ENCODE measurements at places on chromosomes 12 and 14.

DNA sequence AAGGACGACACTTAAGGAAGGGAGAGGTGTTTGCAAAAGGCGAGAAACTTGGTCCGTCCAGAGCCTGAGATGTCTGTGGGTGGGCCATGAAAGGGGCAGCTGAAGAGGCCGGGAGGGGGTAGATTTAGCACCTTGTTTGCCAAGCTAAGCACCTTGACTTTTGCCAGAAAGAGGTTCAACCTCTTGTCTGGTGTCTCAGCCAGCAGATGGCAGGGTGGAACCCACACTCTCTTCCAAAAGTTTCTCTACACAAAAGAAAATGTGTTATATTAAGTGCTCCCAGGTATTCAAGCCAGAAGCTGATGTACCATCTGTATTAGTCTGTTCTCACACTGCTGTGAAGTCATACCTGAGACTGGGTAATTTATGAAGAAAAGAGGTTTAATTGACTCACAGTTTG lies 69.9 kb downstream of the SUDS3 start:
- no peak for DNase-seq

GRCh38 chr12:76863837-76864236 lies 15.0 kb downstream of the CSRP2 start:
- no peak for DNase-seq

GRCh38 chr12:112169161-112169872 lies 44.0 kb downstream of the TRAFD1 start:
- no peak for DNase-seq

GRCh38 chr12:71521125-71521524 lies 81.5 kb downstream of the LGR5 start:
- DNase-seq: no peak

GRCh38 chr12:112833939-112834338 lies 42.4 kb downstream of the RPH3A start:
- DNase-seq: no peak

GRCh38 chr12:31813305-31813704 lies 84.5 kb upstream of the AMN1 start:
- no peak for DNase-seq

DNA sequence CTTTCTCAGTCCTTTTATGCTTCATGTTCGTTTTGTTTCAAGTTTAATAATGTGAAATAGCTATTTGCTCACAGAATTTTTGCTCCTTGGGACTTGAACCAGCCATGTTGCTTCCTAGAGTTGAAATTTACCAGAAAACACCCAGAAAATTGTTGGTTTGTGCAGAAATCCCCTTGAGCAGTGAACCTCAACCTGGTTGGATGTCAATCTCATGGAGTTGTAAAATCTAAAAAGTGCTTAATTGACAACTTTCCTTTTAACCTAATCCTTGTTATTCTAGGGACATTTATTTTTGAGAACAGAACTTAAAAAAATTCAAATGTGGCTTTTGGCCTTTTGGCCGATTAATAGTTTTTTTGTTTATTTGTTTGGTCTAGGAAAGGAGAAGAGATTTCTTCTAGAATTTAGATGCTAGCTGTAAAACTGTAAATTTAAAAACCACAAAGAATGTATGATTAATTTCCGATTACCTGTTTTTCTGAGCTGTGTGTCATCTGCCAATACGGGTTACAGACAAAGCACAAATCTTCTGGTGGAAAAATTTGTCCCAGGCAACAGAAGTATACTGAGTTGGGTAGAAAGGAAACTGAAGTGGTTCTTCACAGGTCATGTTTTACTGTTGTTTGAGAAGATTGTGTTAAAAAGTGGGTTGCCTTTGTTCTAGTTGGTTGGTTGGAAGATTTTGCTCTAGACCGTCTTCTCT lies 154.4 kb downstream of the FUT8 start:
- no peak for DNase-seq

DNA sequence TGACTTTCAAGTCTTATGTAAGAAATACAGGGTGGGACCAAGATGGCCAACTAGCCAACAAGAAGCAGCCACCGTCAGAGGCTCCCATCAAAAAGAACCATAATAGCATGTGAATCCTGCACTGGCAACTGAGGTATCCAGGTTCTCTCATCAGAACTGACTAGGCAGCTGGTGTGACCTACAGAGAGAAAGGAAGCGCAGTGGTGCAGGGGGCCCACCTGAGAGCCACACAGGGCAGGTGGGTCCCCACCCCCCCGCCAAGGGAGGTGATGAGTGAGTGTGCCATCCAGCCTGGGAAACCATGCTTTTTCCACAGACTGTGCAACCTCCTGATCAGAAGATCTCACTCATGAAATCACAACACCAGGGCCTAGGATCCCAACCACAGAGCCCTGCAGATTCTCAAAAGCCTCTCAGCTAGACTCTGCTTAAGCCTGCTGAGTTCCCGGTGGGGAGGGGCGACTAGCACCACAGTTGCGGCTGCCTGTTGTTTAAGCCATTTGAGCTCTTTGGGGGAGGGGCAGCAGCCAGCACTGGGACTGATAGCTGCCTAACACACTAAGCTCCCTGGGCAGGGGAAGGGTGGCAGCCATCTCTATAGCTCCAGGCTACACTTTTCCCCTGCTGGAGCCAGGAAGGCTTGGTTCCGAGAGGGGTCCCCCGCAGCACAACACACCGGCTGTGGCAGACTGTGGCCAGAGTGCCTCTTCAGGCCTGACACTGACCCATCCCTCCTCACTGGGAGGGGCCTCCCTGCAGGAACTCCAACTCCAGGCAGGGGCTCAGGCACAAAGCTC lies 75.3 kb downstream of the GARIN6 start:
- DNase-seq: no peak

GRCh38 chr14:94081386-94081820 lies 293 bp downstream of the IFI27L1 start:
- DNase-seq: no peak

- DNase-seq: no peak
Measured at GRCh38 chr14:106347890-106348755, 821.7 kb downstream of the TMEM121 start.

GRCh38 chr12:112778400-112778799 lies 13.1 kb upstream of the RPH3A start:
- no peak for DNase-seq

DNA sequence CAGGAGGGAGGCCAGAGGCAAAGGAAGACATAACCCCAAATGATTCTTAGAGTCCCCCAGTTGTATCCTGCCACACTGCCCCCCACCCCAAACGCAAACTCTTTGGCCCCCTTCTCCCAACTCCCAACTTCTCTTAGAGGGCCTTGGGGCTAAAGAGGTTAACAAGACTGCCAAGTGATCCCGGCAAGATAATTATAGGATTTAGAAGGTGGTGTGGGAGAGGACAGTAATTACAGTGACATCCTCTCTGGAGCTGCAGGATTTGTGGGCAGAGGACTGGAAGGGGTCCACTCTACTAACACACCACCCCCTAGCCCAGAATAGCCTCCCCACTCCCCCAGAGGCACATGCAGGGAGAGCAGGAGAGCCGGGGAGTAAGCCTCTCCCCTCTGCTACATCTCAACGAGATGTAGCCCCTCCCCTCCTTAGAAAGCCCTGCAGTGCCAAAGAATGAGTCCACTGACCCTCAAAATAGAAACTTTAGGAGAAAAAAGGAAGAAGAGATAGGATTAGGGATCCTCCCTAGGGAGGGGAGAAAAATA lies 5.3 kb upstream of the GDF11 start:
- DNase-seq: no peak

DNA sequence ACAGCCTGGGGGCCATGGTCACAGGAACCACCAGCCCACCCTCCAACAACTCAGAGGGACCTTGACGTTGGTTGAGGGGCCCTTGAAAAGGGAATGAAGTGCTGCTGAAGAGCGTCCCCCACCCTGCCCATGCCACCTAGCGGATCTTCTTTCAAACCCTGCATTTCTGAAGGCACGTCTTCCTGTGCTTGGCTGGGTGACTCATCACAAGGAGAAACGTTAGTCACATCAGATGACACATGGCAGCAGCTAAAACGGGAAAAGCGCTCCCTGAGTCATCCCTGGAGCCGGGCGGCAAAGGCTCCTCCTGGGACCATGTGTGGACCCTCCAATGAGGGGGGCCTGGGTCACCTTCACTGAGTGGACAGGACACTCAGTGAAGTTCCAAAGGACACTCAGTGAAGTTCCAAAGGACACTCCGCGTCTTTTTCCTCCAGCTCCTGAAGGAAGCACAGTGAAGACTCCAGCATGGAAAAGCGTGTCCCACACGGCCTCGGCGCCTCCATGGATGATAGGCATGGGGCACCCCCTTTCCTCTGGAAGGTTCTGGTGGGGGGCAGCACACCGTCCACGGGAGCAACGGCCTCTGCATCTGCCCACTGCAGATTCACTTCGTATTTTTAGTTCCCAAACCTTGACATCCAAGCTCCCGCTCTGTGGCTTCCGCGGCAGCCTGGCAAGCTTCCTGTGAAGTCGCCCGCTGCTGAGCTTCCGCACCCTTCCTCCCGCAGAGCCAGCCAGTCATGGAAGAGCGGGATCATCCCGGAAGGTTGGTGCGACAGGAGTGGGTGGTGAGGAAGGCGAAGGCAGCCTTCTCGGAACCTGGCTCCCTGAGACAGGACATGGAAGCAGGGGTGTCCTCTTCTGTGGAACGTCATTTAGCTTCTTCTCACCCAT lies 383.4 kb downstream of the VRK1 start:
- no peak for DNase-seq

GRCh38 chr14:94570002-94570400 lies 8.8 kb downstream of the SERPINA4 start:
- no peak for DNase-seq

- no peak for DNase-seq
Measured at GRCh38 chr14:61184112-61184511, 97.0 kb downstream of the TMEM30B start.

DNA sequence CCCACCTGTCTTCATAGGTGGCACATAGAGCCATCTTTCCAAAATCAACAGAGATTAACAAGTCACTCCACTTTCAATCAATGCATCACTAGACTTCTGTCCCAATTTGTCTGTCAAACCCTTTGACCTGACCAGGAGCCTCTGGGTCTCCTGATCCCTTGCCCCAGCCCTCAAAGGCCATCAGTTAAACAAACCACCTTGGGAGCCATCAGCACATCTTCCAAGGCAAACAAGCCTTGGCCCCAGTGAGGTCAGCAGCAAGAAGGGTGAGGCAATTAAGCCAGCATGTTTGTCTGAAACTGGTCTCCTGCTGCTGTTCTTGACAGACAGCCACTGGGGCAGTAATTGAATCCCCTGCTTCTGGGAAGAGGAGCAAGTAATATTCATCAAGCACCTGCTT lies 742.8 kb upstream of the TBX3 start:
- DNase-seq: no peak

GRCh38 chr14:99996951-99997571 lies 68.2 kb upstream of the EVL start:
- no peak for DNase-seq

DNA sequence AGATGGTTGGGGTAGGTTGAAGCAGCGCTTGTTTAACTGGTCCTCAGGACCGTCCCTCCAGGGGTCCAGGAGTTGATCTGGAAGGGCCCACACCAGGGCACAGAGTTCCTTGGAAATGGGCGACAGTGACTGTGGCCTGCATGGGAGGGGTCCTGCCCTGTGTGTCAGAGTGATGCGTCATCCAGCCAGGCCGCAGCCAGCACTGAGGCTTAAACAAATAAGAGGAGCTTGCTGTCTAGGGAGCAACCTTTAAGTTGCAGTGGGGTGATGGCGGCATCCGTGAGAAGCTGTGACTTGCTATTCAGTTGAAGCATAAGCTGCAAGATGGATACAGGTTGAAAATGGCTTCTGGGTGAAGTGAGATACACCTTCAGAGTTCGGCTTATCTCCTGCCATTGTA lies 20.2 kb downstream of the DCAF4 start:
- no peak for DNase-seq

- DNase-seq: no peak
Measured at GRCh38 chr14:74956027-74956279, 556 bp upstream of the PGF start.

DNA sequence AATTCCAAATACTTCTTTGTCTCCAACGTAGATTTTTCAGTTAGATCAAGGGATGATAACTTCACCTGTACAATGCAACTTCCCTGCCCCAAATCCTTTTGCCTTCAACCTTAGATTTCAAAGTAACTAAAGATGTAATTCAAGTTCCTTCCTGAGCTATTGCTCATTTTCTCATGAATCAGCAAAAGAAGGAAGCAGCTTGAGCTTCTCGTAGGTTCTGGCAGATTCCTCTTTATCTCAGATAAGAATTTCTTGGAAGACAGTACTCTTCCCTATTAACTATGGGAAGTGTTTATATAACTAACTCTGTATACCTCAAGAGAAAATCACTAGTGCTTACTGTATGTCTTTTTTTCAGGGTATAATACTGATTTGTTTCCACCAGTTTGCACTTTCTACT lies 203.8 kb downstream of the RASSF9 start:
- DNase-seq: no peak

GRCh38 chr12:121440768-121441167 lies 40.9 kb downstream of the RNF34 start:
- DNase-seq: no peak

GRCh38 chr14:95256776-95257060 lies 63.0 kb downstream of the CLMN start:
- no peak for DNase-seq

DNA sequence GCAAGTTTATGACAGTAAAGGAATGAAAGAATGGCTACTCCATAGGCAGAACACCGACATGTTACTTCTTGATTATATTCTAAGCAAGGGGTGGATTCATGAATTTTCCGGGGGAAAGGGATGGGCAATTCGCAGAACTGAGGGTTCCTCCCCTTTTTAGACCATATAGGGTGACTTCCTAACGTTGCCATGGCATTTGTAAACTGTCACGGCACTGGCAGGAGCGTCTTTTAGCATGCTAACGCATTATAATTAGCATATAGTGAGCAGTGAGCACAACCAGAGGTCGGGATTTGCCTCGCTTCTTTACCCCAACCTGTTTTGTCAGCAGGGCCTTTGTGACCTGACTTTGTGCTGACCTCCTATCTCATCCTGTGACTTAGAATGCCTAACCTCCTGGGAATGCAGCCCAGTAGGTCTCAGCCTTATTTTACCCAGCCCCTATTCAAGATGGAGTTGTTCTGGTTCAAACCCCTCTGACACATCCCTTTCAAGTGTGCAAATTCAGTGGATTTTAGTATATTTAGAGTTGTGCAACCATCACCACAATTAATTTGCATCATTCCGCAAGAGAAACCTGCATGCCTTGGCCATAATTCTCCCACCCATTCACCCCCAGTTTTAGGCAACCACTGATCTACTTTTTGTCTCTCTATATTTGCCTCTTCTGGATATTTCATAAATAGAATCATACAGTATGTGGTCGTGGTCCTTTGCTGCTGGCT lies 27.4 kb downstream of the PALS1 start:
- no peak for DNase-seq

GRCh38 chr12:81417056-81417455 lies 339.2 kb downstream of the ACSS3 start:
- no peak for DNase-seq

- DNase-seq: peak; percentile 26
Measured at GRCh38 chr12:122336015-122336946, 70.0 kb upstream of the VPS33A start.

DNA sequence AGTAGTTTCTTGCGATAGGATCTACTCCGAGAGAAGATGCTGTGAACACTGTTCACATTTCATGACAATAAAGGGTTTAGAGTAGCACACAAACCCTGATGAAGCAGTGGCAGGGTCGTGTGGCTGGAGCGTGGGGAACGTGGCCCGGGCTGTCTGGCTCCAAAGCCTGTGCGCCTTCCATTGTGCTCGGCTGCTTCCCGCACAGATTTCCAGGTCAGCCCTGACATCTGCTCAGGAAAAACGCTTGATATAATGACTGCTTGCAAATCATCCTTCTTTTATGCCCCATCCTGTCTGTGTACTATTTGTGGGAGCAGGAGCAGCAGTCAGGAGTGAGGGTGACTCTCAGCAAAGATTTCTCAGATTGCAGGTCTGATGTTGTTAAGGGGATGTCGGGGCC lies 78.6 kb downstream of the EML1 start:
- DNase-seq: no peak
